ENCODE measurements at places on chromosomes 4 and X. TPM values are rescaled to one million over a fixed set of nuclear protein-coding genes. Genes with fewer than 3 reads are reported as not detected.

ASB5 gene
- not detected for total RNA-seq

- no peak for DNase-seq
Observed at GRCh38 chr4:149754526-149754925, 61.1 kb downstream of the IQCM start.

GRCh38 chr4:37320513-37321235 is 76.1 kb downstream of the NWD2 start:
- no peak for DNase-seq

PDGFRA gene
- total RNA-seq, result not detected

ELOVL6 gene
- 8.9 TPM for total RNA-seq

DNA sequence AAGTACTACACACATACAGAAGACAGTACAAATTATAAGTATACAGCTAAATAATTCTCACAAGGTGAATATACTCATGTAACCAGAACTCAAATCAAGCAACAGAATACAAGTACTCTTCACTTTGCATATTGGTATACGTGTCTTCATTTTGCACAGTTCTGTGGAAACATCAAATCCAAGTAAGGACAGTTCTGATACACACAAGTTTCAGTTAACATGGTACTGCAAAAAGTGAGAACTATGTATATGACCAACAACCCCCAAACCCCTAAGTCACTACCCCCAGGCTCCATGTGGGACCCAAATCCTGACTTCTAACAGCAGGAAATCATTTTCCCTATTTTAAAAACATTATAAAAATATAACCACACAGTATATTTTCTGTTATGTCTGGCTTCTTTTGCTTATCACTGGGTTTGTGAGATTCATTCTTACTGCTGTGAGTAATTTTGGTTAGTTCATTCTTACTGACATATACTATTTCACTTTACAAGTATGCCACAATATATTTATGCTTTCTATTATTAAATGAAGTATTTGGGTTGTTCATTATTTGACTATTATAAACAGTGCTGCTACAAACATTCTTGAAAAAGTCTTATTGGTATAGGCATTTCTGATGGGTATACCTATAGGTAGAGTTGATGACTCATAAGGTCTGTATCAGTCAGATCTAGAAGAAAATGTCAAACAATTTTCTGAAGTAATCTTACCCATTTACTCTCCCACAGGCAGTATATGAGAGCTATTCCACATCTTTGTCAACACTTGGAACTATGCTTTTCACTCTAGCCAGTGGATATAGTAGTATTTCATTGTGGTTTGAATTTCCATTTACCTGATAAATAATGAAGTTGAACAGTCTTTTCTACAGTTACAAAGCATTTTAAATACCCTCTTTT is 47.0 kb downstream of the SCLT1 start:
- DNase-seq, result no peak

GRCh38 chrX:41067721-41068120 is 17.5 kb upstream of the USP9X start:
- no peak for DNase-seq

ADGRL3 gene
- total RNA-seq, result not detected

IQSEC2 gene
- total RNA-seq, result not detected

DNA sequence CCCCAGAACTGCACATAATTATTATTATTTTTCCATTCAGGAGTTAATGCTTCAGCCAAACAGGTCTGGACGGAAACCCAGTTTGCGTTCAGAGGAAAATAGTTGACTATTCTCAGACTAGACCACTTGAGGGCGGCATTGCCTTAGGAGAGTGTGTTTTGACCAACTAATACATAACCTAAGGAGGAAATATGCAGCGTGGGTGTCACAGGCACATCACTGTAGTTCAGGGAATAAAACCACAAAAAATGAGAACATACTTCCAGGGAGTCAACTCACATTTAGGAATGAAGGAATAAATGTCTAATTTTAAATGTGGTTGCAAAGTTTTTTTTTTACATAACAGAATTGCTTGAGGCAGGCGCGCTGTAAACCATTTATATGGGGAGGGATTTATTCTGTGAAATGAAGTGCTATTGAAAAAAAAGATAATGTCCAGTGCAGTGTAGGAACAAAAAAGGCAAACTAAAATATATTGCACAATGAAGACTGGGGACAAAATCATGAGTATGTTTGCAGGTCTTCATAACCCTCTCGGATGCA is 93.3 kb downstream of the SYNPO2 start:
- no peak for DNase-seq

- no peak for DNase-seq
Observed at GRCh38 chr4:52004414-52004813, 15.7 kb downstream of the LRRC66 start.

DNA sequence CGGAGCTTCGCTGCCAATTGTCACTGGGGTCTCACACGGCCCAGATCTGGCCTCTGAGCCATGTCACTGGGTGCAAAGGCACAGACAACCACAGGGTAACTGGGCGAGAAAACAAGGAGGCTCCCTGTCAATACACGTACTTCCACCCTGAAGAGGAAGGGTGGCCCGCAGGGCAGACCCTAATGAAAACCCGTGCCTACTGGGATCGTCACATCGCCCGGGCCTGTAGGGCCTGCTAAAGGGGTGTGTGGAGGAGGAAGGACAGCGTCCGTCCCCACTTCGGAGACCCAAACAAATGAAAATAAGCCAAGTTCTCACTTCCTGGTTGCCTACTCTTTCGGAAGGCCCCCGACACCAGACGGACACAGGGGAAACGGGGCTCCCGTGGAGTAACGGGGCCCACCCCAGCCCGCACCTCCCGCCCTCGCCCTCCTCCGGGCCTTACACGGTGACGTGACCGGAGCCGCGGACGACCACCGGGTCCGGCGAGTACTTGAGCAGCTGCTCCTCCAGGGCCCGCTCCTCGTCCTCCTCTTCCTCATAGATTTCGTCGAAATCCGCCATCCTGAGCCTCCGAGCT is 578 bp downstream of the CHIC2 start:
- peak; percentile 33 for DNase-seq

DNA sequence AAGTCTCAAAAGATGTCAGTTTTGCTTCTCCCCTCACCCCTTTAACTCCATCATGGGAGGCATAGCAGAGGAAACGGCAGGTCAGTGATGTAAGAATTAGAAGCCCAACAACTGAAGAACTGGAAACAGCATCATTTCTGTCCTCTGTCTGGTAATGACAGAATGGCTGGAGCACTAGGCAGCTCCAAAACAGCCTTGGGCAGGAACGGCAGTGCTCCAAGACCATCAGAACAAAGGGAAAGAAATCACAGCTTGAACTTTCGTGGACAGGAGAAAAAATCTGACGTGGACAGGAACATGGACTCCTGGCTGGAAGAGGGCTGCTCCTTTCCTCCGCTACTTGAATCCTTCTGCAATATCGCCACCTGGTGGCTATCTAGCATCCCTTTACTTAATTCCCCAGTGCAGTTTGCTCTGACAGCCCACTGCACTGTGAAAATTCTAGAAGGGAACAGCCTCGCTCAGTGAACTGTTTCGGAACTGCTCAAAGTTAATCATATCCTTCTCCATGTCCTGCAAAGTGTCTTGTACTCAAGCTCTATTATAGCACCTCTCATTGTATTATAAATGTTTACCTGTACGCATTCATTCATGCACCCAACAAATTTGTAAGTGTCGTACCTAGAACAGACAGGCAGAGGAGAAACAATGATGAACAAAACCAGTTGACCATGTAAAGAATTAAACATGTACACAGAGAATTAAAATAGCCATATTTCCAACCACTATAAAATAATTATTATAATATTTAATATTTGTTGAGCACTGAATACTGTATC is 20.4 kb downstream of the SLC25A53 start:
- DNase-seq, result peak; percentile 45

LINC00632 gene
- total RNA-seq, result 0.60 TPM

GRCh38 chrX:41670112-41670511 is 18.7 kb upstream of the GPR34 start:
- no peak for DNase-seq

TLR10 gene
- total RNA-seq, result 0.27 TPM

DNA sequence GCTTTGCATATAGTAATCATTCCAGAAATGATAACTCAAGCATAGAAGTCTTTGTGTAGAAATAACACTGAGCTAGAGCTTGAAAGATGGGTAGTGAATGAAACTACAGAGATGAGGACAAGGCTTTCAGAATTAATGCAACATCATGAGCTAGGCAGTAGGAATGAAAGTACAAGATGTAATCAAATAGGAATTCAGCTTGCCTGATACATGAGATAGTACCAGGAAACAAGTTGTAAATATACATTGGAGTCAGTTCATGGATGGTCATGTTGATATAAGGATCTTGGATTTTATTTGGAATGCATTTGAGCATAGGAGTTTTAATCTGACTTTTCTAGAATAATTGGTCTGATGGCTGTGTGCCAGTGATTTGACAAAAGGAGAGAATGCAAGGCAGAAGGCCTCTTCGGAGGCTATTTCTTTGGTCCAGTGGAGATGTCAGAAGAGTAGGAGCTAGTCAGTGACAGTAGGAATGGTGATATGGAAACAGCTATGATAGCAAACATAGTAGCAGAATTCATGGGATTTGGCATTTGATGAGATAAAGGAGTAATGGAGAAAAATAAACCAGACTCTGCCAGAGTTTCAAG is 206.4 kb upstream of the PACRGL start:
- no peak for DNase-seq

All from activated naive CD4-positive, alpha-beta T cell treated with anti-CD3 and anti-CD28 coated beads, Interleukin-2, amount 50 U/mL, for 72 hours (primary cell).